ENCODE measurements at places on chromosomes 5 and 9.

- no peak for DNase-seq
Measured at GRCh38 chr9:115071176-115071575, 46.8 kb downstream of the TNC start.

DNA sequence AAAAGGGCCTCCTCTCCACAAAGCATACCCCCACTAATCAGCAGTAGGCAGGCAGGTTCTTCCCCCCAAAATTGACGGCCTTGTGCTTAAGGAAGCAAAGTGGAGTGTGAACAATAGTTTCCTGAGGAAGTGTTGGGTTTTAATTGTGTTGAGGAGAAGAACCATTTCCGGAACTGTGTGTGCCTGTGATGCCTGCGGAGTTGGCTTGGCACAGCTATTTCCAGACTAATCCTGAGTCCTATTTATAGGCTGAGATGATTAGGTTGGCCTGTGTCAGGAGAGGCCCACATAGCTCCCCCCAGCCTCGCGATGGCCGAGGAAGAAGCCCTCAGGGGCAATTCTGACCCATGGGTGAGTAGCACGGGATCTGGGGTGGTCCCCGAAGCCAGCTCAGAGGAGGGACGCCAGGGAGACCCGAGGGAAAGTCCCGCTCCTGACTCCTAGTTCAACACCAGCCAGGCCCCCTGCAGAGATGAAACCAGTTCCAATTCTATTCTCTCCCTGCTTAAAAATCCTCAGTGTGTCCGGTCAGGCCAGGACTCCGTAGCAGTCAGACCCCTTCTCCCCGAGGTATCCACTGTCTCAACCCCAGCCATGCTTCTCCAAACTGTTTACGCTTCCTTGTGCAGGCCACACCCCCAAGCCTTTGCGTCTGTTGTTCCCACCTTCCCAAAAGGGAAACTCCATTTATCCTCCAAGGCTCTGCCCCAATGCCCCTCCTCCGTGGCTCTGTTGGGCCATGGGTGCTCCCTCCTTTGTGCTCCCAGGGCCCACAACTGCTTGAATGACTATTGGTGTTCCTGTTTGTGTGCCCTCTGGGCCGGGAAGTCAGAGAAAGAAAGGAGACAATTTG, 18.1 kb downstream of the GSN start:
- DNase-seq: peak; percentile 76

DNA sequence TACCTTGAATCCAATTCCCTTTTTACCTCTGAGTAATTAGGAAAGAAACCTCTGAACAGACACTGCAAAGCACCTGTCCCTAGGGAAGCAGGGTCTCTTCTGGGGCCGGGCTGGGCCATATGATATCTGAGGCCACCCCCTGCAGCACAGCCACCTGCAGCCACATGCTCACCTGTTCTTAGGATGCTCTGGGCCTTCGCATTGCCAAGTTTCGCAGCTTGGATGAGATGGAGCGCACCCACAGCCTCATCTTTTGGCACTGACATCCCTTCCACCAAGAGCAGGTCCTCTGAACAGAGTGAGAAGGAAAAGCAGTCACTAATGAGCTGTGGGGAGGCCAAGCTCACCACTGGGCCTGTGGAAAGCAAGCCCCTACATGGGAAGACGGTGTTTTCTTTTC, 27.3 kb downstream of the CLTA start:
- DNase-seq: no peak

GRCh38 chr5:126020770-126021169, 402.4 kb upstream of the GRAMD2B start:
- DNase-seq: no peak

DNA sequence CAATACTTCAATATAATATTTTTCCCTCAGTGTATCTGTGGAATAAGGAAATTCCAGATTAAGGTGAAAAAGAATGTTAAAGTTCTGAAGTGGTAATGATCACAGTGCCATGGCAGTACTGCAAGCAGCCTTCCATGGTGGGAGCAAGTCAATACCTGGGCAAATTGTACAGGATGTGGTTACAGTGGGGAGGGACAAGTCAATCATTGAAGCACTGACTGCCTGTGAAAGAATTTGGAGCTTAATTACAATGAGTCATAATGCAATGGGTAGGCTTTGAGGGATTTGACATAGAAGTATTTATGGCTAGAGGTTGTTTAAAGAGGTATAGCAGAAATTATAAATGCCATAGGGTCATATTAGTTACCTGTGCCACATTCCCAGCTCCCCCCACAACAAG, 786.5 kb upstream of the ACO1 start:
- peak; percentile 52 for DNase-seq

DNA sequence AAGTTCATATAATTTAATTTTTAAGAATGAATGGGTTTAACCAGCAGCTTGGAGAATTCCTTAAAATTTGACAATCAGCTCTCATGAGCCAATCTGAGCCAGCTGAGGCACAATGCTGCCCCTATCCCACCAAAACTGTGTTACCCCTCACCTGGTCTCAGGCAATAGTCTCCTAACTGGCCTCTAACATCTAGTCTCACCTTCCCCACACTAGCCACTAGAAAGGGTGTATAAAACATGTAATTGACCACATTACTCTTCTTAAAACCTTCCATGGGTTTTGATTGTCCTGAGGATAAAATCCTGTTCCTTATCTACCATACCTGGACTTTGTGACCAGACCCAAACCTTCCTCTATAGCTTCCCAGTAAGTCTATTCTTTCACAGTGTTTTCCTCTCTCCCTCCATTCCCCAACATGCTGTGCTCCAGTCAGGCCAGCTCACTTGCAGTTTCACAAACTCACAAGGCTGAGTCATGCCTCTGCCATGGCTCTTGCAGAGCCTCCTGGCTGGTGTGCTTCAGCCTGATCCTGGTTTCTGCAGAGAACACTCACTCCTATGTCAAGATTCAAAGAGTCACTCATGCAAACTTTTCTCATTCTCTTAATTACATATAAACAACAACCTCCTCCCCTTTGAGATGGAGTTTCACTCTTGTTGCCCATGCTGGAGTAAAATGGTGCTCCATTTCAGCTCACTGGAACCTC, 16.0 kb upstream of the ZCCHC7 start:
- DNase-seq: peak; percentile 31

- peak; percentile 46 for DNase-seq
Measured at GRCh38 chr5:126525630-126526245, 69.3 kb downstream of the ALDH7A1 start.

GRCh38 chr9:112873773-112874405, 16.8 kb downstream of the SLC46A2 start:
- DNase-seq: no peak

GRCh38 chr5:115812372-115812771, 4.1 kb downstream of the CDO1 start:
- no peak for DNase-seq

DNA sequence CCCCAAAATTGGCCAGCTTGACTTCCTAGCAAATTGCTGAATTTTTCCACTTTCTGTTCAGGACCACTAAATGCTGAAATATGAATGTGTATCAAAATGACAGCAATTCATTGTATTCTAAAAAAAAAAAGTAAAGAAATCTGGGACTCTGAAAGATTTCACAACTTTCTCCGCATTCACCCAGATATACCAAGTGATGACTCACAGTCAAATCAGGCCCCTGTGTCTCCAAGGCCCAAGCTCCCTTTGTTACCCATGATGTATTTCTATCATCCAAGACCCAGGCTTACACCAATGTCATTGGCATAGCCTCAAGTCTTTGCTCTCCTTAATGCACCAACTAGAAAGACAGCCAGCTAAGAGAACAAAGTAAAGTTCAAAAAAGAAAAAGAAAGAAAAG, 493.9 kb downstream of the NTRK2 start:
- no peak for DNase-seq

DNA sequence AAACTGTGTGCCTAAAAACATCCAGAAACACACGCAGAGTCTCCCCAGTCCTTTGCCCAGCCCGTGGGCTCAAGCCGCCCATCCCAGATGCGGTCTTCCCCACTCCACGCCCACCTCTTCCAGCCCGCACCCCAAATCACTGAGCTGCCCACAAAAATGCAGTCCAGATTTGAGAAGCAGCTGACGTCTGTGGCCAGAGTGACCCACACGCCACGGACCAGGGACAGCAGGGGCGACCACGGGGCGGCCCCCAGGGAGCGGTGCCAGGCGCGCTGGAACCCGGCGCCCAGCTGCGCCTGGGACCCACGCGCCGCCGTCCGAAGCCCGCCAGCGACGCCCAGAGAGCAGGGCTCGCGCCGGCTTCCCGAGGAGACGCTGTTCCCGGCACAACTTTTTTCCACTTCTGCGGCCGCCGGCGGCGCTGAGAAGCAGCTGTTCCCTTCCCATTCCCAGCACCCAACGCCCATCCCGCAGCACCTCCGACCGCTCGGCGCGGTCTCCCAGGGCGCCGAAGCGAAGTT, 674 bp downstream of the LHFPL2 start:
- DNase-seq: peak; percentile 80

DNA sequence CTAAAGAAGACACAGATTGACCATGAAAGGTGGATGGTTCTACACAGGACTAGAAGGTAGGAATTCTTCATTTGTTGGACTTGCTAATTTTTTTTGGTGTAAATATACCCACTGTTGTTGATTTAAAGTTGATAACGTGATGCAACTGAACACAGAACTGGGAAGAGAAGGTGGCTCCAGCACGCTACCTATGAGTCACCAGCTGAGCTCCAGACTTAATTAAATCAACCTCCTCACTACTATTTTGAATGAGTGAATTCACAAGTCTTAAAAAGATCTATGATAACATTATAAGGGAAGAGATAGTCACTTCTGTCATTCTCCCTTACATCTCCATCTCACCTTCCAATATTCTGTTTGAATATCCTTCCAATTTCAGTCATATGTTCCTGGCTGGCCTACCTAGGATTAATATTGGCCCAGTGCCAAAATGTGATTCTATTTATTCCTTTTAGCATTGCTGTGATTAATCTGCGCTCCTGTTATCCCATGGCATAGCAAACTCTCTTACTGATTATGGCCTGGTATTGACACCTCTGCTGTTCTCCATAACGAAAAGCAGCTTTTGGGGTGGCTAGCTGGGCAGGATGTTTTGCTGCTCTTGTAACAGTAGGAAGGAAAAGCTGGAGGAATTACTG, 135.9 kb upstream of the CCDC152 start:
- no peak for DNase-seq

- no peak for DNase-seq
Measured at GRCh38 chr5:37112383-37112991, 136.7 kb downstream of the CPLANE1 start.

DNA sequence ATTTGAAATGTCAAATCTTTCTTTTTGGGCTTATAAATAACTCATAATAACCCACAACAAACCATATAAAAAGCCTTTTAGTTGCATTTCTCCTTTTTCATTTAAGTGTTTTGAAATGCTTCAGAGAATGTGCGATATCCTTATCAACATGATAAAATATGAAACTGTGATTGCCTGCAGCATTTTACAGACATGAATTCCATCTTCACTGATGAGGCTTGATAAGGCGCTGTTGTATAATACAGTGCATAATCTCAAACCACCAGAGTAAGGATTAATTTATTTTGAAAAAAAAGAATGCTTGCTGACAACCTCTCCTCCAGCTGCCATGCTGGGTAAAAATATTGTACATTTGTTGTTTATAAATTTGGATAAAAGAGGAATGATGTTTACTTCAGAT, 216.8 kb downstream of the PBX3 start:
- DNase-seq: no peak

GRCh38 chr5:146410272-146410671, 36.9 kb upstream of the TCERG1 start:
- DNase-seq: no peak

GRCh38 chr5:14187660-14188059, 44.5 kb downstream of the TRIO start:
- no peak for DNase-seq

DNA sequence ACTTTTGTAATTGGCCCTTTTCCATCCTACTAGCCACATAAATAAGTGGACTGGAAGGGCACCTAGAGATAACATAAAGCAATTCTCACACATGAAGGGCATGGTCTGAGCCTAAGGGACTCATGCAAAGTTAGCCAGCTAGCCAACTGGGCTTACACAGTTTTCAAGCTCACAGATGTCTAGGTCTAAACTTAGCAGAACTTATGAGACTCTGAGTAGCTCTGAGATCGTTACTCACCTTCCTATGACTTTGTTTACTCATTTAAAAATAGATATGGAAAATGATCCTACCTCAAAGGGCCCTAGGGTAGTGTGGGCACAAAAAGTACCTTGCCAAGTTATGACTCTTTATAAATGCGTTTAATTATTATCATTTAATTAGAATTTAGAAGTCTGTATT, 410.4 kb upstream of the MPDZ start:
- no peak for DNase-seq

DNA sequence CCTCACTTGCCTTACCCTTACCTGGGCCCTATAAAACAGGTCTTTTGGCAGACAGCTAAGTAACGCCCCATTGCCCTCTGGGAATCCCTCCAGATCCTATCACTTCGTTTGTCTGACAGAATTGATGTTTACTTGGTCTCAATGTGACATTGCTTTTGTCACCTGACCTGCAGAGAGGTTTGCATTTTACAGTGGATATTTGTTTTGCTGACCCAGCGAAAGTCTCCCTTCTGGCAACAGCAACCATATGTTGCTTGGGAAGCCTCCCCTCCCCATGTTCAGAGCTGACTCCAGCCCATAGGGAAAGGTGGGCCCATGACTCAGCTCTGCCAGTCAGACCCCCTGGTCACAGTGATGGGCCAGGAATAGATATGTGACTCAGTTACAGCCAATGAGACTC, 54.0 kb upstream of the LARP1 start:
- DNase-seq: peak; percentile 59

GRCh38 chr9:84499969-84500582, 159.5 kb upstream of the SLC28A3 start:
- DNase-seq: no peak
